ENCODE measurements at places on chromosomes 4 and X. TPM values are rescaled to one million over a fixed set of nuclear protein-coding genes. Genes with fewer than 3 reads are reported as not detected.

Gene SPANXN4
- not detected for total RNA-seq

Gene LEF1
- total RNA-seq: 6.8 TPM

Gene GYPE
- total RNA-seq: 1.7 TPM

Gene CCSER1
- 16.1 TPM for total RNA-seq

Gene USP17L27
- total RNA-seq: not detected

Gene HELT
- not detected for total RNA-seq

Gene TMEM31
- total RNA-seq: not detected

Gene ARMCX4
- total RNA-seq: 12.2 TPM

All from subcutaneous adipose tissue (tissue), 4 donors.